Natural killer cell (primary cell): ENCODE measurements at places on chromosomes 5 and 9.

GRCh38 chr5:95669540-95669939, 13.3 kb downstream of the SPATA9 start:
- H3K27me3 ChIP-seq, result no peaks in the 10 kb centered on the region
- H3K4me1 ChIP-seq, result no peaks in the 10 kb centered on the region

DNA sequence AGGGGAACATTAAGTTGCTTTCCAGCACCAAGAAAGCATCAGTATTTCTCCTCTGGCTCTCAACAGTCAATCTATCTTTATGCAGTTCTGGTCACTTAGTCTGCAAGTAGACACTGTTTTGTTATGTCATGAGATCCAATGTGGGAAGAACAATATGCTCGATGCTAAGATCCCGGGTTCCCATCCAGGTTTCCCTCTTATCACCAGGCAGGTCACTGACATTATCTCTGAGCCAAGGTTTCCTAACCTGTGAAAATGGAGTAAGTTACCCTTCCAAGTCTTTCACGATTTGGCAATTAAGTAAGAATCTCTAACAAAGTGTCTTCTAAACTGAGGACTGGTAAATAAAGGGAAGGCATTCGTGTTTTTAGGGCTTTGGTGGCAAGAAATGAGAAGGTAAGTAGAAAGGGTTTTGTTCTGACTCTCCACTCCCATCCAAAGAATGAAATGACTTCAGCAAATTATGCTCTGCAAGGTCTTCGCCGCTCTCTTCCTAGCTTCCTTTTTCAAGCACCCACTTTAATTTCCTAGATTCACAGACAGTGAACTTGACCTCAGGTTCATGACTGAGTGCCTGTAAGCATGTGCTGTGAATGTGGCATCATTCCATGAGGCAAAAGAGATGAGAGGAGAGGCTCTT, 86.4 kb downstream of the DCP2 start:
- H3K27ac ChIP-seq, result no peak overlapping the region
- H3K27me3 ChIP-seq, result no peaks in the 10 kb centered on the region
- no peaks in the 10 kb centered on the region for H3K36me3 ChIP-seq
- DNase-seq, result no peak

- H3K4me1 ChIP-seq, result no peaks in the 10 kb centered on the region
- no peaks in the 10 kb centered on the region for H3K27me3 ChIP-seq
- H3K36me3 ChIP-seq, result no peaks in the 10 kb centered on the region
- DNase-seq, result no peak
- H3K4me3 ChIP-seq, result no peak overlapping the region
Observed at GRCh38 chr9:78620764-78621163, 323.8 kb downstream of the PSAT1 start.

- peak overlapping the region; percentile 5 for H3K27ac ChIP-seq
- H3K4me1 ChIP-seq, result peaks cover 24% of the 10 kb centered on the region
- H3K4me3 ChIP-seq, result no peak overlapping the region
- no peaks in the 10 kb centered on the region for H3K27me3 ChIP-seq
Observed at GRCh38 chr9:129270903-129271431, 92.9 kb upstream of the IER5L start.

DNA sequence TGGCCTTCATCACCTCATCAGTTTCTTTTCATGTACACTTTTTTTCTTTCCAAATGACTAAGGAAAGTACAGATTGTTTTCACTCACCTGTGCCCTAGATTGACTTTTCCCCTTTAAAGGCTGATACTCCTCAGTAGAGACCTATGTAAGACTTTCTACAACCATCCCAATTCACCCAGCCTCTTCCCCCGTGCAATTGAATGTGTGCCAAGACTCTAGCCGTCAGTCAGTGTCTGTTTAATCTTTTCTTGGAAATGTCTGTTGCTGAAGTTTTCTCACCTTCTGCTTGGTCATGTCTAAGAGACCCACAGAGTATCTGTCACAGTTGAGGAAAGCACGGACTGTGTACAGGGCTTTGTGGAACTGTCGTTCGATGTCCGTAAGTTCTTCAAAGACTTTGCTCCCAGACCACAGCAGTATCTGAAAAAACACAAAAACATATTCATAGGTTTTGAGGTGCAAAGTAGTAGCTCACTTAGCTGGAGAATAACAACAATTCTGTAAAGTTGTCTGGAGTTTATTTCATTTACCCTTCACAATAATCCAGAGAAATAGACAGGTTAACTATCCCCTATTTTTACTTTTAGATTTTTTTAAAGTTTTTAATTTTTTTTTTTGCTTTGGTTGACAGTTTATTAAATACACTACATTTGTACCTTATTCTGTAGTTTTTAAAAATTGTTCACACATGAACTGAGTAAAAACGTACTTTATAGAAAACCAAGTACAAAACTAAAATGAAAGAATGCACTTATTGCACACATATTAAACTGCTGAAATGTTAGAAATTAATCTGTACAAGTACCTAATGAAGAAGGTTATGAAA, 13.6 kb downstream of the PDE6A start:
- H3K36me3 ChIP-seq, result no peaks in the 10 kb centered on the region
- no peak overlapping the region for H3K27ac ChIP-seq
- DNase-seq, result no peak
- H3K4me3 ChIP-seq, result no peak overlapping the region
- no peaks in the 10 kb centered on the region for H3K27me3 ChIP-seq
- no peaks in the 10 kb centered on the region for H3K4me1 ChIP-seq
